Renal pelvis (tissue), 12 donors: ENCODE measurements at places on chromosomes 5 and 9. TPM values are rescaled to one million over a fixed set of nuclear protein-coding genes. Genes with fewer than 3 reads are reported as not detected.

- no peak for DNase-seq
These were observed 1008.3 kb downstream of the DNAH5 start for GRCh38 chr5:12936221-12936620.

DNA sequence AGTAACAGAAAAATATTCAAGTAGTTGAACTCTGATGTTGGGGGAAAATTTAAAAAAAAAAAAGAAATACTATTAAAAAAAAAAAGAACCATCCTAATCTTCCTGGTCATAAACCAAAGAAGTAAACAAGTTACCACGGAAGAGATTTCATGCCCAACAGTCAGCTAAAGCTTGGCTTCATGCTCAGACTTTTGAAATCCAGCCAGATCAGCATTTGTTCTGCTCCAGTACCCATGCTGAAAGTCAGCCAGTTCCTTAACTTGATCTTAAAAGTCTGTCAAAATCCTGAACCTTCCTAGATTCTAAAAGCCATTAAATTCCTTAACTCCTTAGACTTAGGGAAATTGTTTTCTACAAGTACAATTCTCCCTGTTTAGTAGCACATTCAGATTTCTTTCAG lies 908.7 kb upstream of the CDH9 start:
- DNase-seq: peak; percentile 54

The PCDHGA5 gene
- polyA plus RNA-seq: 2.6 TPM

The WNK2 gene
- polyA plus RNA-seq: 23.4 TPM

DNA sequence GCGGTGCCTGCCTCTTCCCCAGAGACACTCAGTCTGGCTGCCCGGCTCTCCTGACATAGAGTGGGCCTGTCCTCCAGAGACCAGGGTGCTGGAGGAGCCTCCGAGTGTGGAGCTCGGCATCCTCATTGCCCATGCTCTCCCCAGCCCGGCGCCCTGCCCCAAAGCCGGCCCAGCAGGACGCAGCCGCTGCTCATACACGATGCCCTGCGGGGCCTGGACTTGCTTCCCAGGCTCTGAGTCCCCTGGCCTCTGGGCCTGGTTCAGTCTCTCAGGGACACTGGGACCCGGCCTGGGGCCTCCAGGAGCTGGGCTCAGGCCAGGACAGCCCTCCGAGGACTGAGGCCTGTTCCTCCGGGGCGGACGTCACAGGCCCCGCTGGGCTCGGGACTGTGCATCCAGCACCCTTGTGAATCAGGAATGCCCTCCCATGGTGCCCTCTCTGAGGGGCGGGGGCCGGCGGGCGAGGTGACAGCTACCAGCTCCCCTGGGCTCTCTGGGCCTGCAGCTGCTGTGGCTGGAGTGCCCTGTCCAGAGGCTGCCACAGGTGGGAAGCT lies 23.2 kb downstream of the TPPP start:
- no peak for DNase-seq

DNA sequence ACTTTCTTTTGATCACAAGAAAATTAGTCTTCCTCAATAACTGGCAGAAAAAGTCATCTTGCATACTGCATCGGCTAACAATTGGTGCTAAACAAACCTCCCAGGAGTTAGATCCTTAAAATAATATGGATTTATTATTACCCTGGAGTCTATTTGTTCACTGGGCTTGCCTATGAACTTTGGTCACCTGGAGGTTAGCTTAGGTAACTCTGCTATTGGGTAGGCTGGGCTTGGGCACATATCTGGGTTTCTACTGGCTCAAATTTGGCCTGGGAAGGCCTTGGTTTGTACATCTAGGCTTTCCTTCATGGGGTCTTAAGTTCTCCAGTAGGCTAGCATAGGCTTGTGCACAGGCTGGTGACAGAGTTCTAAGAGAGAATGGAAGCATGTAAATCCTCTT lies 279.9 kb downstream of the RASEF start:
- DNase-seq: no peak

- no peak for DNase-seq
These were observed 2.8 kb upstream of the BNC2 start for GRCh38 chr9:16873126-16873802.

DNA sequence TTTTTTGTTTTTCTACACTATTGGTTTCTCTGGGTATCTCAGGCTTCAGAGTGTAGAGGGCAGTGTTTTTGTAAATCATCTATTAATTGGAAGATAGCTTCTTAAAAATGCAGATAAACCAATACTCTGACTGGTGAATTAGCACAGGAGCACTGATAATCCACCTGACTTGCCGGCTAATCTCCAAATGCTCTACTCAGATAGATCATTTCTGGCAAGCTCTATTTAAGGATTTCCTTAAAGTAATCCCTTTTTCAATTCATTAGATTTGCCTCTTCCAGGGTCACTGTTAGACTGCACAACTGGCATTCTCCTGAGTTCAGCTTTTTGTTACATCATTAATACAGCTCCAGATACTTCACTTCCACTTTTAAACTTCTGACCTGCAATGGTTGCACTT lies 1390.3 kb upstream of the NUDT12 start:
- no peak for DNase-seq

DNA sequence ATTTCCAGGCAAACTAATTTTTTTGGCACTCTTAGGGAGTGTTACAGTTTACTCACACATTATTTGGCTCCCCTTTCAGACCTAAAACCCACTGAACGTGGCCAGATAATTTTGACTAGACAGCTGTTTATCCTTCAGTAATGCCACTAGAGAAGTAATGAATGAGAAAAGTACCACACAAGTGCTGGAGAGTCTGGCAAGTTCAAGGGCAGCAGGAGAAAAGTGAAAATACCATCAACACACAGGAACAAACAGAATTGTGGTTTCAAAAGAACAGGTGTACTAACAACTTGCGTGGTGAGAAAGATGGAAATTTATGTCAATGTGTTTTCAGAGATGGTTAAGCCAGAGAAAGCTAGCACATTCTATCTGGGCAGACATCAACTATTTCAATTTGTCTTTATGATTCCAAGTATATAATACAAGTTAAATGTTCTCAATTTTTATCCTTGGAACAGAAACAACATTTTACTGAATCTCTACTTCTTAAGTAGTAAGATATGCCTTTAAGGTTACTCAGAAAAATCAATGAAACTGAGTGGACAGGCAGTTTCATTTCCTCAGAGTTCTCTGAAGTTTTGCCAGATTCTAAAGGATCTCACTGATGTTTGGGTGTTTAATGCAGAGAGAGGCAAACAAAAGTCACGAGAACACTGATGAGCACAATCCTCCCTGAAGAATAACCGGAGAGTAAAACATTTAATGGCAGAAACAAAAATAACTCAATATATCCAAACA lies 91.0 kb downstream of the ARSB start:
- no peak for DNase-seq

The FOXI1 gene
- polyA plus RNA-seq: 5.8 TPM

GRCh38 chr9:109967651-109968642 lies 187.9 kb downstream of the PALM2AKAP2 start:
- DNase-seq: no peak

The FLT4 gene
- polyA plus RNA-seq: 29.1 TPM

The FGD3 gene
- 6.2 TPM for polyA plus RNA-seq

- no peak for DNase-seq
These were observed 299.1 kb upstream of the PRR16 start for GRCh38 chr5:120164986-120165385.

The SLC25A2 gene
- not detected for polyA plus RNA-seq

DNA sequence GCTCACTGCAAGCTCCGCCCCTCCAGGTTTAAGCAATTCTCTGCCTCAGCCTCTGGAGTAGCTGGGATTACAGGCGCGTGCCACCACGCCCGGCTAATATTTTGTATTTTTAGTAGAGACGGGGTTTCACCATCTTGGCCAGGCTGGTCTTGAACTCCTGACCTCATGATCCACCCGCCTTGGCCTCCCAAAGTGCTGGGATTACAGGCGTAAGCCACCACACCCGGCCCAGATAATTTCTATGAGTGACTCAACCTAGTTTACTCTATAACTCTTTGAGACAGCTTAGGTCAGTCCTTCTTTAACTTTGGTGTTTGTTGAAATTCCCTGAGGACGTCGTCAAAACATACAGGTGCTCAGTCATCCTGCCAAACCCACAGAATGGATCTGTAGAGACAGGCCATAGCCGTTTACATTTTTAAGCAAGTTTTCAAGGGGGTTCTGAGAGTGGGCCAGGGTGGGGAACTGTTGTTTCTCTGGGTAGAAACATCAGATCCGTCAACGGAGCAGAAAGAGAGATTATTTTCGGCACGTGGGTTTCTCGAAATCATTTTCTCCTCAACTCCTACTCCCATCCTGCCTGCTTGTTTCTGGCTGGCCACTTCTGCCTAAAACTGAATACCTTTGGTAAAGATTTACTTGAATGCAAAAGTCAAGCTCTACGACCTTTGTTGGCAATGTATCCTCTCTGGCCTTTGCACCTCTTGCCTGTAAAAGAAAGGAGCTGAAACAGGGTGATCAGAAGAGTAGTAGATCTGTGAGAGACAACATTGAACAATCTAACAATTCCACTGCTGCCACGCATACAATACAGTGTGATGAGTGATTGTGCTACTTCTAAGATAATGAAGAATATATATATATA lies 6.0 kb upstream of the BOD1 start:
- no peak for DNase-seq

The GAS1 gene
- 35.4 TPM for polyA plus RNA-seq

DNA sequence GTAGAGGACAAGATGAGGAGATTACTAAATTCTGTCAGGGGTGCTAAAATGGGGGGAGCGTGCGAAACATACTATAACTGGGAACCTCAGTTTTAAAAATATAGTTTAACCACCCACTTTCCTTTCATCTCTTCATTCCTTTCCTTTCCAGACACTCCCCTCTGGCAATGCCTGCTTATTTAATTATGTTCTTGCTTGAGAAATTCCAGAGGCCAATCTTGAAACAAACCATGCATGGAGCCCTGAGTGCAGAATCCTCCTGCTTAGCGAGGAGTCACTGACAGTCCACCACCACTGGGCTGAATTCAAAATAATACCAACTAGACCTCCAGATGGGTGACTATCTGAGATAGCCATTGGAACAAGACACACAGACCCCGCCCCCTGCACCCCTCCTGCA lies 29.7 kb upstream of the C9orf72 start:
- no peak for DNase-seq
